ENCODE measurements at places on chromosomes 7 and 10. TPM values are rescaled to one million over a fixed set of nuclear protein-coding genes. Genes with fewer than 3 reads are reported as not detected.

DNA sequence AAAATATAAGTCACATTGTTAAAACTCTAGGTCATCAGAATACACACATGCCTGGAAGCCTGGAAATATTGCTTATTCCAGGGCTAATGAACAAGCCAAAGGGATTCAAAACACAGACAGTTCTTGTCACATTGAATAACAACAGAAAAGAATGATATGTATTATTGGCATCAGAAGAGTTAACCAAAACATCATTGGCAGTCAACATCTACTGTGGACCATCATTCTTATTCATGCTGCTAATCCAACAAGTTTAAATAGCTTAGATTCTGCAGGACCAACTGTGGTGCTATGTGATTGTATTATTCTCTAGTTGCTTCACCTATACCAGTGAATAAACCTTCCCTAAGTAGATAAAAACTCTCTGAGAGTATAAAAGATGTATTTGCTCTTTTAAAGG lies 198.3 kb downstream of the NEBL start:
- H3K27ac ChIP-seq: no peak overlapping the region
- no peaks in the 10 kb centered on the region for H3K36me3 ChIP-seq
- no peaks in the 10 kb centered on the region for H3K4me1 ChIP-seq
- no peaks in the 10 kb centered on the region for H3K27me3 ChIP-seq

- H3K27ac ChIP-seq: no peak overlapping the region
- H3K4me3 ChIP-seq: no peak overlapping the region
- peaks cover 19% of the 10 kb centered on the region for H3K4me1 ChIP-seq
- no peaks in the 10 kb centered on the region for H3K36me3 ChIP-seq
- peaks cover 11% of the 10 kb centered on the region for H3K27me3 ChIP-seq
Observed at GRCh38 chr10:101013365-101013825, 13.8 kb downstream of the LZTS2 start.

GRCh38 chr10:86246279-86246940 lies 120.2 kb downstream of the GRID1 start:
- H3K27ac ChIP-seq: no peak overlapping the region
- H3K27me3 ChIP-seq: no peaks in the 10 kb centered on the region
- DNase-seq: no peak
- no peak overlapping the region for H3K4me3 ChIP-seq

Gene SFTPA1
- not detected for total RNA-seq

DNA sequence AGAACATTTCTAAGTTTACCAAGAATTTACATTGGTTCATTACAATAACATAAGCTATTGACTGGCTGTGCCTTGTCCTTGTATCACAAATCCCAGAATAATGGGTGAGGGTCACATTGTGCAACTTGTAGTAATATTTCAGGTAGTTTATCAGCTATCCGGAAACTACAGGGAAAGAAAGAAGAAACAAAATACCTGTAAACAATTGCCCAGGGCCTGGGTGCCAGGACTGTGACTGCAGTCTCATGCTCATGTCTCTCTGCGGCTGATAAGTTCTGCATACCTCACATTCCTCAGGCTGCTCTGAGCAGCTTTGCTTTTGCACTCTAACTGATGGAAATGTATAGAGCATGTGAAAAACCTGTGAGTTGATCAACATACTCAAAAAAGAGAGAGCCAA lies 131.8 kb upstream of the TRIM24 start:
- H3K36me3 ChIP-seq: no peaks in the 10 kb centered on the region
- DNase-seq: no peak
- no peaks in the 10 kb centered on the region for H3K4me1 ChIP-seq
- H3K27ac ChIP-seq: no peak overlapping the region

DNA sequence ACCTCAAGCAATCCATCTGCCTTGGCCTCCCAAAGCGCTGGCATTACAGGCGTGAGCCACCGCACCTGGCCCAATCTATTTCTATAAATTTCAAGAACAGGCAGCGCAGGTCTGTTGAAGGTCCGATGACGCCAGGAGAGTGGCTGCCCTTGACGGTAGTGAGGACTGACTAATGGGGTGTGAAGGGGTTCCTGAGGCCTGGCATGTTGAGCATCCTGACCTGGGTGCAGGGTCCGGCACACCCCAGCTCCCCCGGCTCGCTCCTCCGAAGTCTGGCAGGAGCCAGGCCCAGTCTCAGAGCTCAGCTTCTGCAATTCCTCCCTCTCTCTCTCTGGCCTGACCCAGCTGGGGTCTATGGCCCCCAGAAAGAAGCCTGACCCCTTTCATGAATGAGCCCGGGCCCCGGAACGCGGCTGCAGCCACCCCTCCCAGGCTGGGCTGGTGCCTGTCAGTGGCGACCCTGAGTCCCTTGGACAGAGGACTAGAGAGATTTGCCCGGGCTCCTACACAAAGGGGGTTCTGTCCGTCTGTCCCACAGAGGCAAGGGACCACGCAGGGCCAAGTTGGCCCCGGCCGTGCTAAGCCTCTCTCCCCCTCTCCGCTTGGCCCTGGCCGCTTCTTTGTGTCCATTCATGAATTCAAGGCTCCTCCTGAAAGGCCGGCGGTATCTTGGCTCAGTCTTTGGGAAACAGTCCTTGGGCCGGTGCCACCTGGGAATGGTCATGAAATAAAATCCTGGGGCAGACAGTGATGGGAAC lies 18.8 kb downstream of the MMD2 start:
- no peaks in the 10 kb centered on the region for H3K27me3 ChIP-seq
- no peaks in the 10 kb centered on the region for H3K36me3 ChIP-seq
- no peak for DNase-seq
- H3K27ac ChIP-seq: no peak overlapping the region
- no peak overlapping the region for H3K4me3 ChIP-seq

DNA sequence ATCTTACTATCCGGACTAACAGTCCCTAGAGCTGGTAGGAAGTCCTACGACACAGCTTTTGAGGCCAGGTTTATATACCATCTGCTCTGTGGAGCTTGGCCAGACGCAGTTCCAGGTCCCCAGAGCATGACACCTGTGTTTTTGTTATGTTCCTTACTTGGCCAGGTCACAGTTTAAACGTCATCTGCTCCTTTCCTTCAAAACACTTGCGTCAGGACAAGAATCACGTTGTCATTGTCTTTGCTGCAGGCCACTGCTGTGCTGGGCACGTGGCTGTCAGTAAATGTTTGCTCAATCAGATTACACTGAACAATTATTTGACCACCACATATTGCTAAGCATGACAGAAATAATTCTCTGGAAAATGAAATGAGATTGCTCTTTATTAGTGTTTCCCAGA lies 23.9 kb downstream of the SLC18A2 start:
- H3K36me3 ChIP-seq: no peaks in the 10 kb centered on the region
- no peak overlapping the region for H3K4me3 ChIP-seq
- DNase-seq: no peak
- no peaks in the 10 kb centered on the region for H3K4me1 ChIP-seq
- H3K27ac ChIP-seq: no peak overlapping the region

Gene FLNC
- total RNA-seq: not detected

Gene FAM13C
- total RNA-seq: not detected

Gene TAS2R3
- 8.0 TPM for total RNA-seq

DNA sequence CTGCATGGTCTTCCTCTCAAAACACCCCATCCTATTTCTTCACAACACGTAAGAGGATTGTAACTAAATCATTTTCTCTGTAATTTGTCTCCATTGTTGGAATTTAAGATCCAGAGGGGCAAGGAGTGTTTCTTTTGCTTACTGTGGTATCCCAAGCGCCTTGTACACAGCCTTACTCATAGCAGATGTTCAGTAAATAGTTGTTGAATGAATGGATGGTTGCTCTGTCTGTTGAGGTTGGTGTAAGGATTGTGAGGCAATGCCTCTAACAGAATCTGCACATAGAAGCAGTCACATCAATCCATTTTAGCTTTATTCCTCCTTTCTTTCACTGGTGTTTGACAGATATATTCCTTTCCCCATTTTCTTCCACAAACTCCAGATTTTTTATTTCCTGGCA lies 90.1 kb downstream of the ZNF365 start:
- no peak overlapping the region for H3K27ac ChIP-seq
- H3K4me1 ChIP-seq: no peaks in the 10 kb centered on the region
- H3K27me3 ChIP-seq: no peaks in the 10 kb centered on the region
- H3K36me3 ChIP-seq: no peaks in the 10 kb centered on the region
- no peak for DNase-seq
- H3K4me3 ChIP-seq: no peak overlapping the region

GRCh38 chr7:80681272-80681885 lies 42.9 kb downstream of the CD36 start:
- no peaks in the 10 kb centered on the region for H3K36me3 ChIP-seq
- H3K4me1 ChIP-seq: no peaks in the 10 kb centered on the region
- no peaks in the 10 kb centered on the region for H3K27me3 ChIP-seq

Gene LIPN
- total RNA-seq: not detected

Gene LRRC61
- total RNA-seq: 11.0 TPM

All from CD4-positive, alpha-beta memory T cell (primary cell).